Right lung (tissue), 10 donors: ENCODE measurements at places on chromosomes 5 and 9. TPM values are rescaled to one million over a fixed set of nuclear protein-coding genes. Genes with fewer than 3 reads are reported as not detected.
A peak's percentile ranks its signal among the peaks of the same experiment; 100 is the strongest.

GRCh38 chr9:80789831-80790230 lies 899.5 kb downstream of the TLE1 start:
- no peak for DNase-seq

GRCh38 chr5:98365126-98365525 lies 408.3 kb upstream of the RGMB start:
- no peak for DNase-seq

The FRRS1L gene
- 3.4 TPM for polyA plus RNA-seq

- DNase-seq: no peak
Measured at GRCh38 chr9:35908504-35909125, 675 bp upstream of the SPAAR start.

DNA sequence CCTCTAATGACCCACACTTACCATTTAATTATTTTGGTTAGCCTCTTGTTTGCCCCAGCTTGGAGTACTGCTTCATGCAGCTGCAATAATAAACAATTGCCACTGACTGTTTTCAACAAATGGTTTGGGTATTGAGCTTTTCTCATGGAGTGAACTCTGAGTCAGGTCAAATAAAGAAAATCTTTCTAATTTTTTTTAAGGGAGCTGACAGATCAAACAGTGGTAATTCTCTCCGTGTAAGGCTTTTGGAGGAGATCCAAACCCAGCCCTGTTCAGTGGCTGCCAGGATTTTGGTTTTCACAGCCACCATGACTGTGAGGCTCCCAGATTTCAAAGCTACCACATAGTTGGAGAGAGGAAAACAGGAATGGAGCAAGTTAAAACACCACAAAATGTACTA lies 110.7 kb upstream of the EFNA5 start:
- no peak for DNase-seq

The FANCC gene
- 22.7 TPM for polyA plus RNA-seq

The ZDHHC21 gene
- polyA plus RNA-seq: 12.8 TPM

DNA sequence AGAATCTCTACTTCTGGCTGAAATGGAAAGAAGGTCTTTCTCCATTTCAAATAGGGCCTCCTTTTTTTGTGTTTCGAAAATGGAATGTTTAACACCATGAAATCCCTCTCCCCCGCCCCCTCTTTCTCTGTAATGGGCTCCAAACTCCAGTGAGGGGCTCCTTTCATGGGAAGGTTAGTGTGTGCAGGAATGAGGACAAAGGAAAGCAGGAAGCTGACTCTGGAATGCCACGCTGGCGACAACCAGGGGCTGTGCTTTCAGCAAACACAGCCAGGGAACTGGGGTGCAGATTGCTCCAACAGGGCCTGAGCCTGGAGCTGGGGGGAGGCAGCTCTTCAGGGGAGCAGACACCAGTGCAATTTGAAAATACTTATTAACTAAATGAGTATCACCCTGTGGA lies 82.8 kb downstream of the CRB2 start:
- DNase-seq: no peak

The MRNIP gene
- 43.3 TPM for polyA plus RNA-seq

The MARVELD2 gene
- polyA plus RNA-seq: 19.0 TPM

GRCh38 chr9:89122949-89123348 lies 55.7 kb downstream of the SHC3 start:
- no peak for DNase-seq

The ENTPD2 gene
- polyA plus RNA-seq: 5.4 TPM

DNA sequence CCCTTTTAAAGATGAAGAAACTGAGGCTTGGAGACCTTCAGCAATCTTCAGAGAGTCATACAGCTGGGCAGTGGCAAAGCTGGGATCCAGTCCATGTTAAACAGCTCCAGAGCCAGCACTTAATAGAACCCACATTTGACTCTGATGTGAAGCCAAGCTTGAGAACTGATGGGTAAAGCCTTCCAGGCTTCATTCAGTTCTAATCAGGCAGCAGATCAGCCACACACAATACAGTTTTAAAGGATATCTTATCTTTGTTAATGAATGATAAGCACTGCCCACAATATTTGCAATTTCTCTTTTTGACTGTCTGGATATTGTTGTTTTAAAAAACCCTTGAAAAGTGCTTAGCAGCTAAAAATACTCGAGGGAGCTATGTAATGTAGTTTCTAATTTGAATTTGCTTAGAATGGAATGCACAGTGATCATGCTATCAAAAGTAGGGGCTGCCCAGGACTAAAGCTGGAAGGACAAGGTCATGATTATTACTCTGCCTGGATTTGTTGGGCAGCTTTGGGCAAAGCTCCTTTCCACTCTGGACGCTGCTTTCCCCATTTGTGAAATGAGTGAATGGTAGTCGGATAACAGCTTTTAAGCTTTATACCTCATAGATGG lies 31.3 kb upstream of the HTR4 start:
- peak; percentile 70 for DNase-seq

GRCh38 chr5:138849439-138849838 lies 25.7 kb downstream of the LRRTM2 start:
- DNase-seq: no peak

- no peak for DNase-seq
Measured at GRCh38 chr9:115146581-115147021, 28.6 kb upstream of the TNC start.

The UHRF2 gene
- polyA plus RNA-seq: 86.0 TPM

The PCDHA3 gene
- polyA plus RNA-seq: 0.40 TPM

DNA sequence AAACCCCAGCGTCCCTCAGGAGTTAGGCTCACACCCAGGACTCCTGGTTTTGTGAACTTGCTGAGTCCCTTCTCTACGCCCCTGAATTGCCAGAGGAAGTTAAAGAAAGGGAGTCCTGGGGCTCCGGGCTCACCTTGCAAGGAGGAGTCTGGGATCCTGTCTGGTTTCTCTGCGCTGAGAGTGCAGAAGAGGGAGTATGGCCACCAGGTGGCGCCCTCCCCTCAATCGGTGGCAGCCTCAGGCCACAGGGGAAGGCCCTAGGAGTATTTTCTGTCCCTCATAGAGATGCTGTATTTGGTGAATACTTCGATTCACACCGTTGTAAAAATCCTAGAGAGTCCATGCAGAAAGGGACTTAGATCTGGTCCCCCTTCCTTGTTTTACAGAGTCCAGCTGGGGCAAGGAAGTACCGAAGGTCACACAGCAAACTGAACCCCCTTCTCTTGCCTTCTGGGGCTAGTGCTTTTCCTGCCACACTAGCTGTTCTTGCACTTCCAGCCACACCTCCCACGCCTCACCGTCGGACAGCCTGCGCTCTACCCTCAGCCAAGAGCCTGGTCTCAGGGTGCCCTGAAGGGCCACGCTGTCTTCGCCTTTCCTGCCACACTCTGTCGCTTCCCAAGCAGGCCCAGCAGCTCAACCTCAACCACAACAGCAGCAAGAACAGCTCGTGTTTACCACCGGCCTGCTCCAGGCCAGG lies 10.2 kb downstream of the HAND1 start:
- no peak for DNase-seq

DNA sequence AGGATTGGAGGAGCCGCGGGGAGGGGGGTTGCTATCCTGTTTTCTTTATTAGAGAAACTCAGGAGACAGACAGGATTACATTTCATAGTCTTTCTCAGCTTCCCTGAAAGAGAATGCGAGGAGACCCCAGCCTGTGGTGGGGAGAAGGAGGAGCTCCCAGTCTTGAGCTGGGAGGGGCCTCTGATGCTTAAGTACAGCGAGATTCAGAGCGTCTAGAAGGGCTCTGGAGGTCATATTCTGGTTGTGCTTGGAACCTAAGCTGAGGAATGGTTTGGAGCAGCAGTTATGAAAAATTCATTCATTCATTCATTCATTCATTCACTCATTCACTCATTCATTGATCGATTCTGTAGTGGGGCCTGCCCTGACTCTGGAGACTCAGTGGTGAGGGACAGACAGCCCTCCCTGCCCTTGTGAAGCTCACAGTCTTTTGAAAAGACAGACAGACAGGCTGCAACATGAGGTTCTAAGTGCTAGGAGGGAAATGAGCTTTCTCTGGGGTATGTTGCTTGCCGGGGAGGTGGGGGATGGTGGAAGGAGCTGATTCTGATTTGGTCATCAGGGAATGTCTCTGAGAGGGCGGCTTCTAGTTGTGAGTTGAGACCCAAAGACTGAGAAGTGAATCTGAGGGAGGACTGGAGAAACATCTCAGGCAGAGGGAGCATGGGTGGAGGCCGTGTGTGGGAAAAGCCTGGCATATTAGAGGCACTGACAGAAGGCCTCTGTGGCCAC lies 2.5 kb upstream of the SPRY4 start:
- no peak for DNase-seq

The UBQLN1 gene
- polyA plus RNA-seq: 93.9 TPM

- DNase-seq: no peak
Measured at GRCh38 chr9:129669141-129669718, 3.8 kb downstream of the PRRX2 start.

DNA sequence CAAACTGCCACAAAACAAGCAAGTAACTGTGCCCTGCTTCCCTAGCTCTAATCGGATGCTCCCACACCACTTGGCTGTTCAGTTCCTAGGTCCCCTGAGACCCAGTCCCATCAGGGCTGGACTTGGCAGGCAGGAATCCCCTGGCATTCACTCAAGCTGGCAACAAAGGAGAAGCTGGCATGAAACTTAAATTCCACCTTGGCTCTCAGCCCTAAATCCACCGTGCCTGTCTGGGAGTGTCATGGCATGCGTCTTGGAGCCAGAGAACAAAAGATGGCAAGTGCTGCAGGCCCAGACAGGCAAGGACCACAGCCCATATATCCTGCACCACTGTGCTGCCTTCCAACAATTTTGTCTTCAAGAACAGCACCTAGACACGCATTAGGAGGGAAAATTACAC lies 38.2 kb downstream of the ETF1 start:
- no peak for DNase-seq

DNA sequence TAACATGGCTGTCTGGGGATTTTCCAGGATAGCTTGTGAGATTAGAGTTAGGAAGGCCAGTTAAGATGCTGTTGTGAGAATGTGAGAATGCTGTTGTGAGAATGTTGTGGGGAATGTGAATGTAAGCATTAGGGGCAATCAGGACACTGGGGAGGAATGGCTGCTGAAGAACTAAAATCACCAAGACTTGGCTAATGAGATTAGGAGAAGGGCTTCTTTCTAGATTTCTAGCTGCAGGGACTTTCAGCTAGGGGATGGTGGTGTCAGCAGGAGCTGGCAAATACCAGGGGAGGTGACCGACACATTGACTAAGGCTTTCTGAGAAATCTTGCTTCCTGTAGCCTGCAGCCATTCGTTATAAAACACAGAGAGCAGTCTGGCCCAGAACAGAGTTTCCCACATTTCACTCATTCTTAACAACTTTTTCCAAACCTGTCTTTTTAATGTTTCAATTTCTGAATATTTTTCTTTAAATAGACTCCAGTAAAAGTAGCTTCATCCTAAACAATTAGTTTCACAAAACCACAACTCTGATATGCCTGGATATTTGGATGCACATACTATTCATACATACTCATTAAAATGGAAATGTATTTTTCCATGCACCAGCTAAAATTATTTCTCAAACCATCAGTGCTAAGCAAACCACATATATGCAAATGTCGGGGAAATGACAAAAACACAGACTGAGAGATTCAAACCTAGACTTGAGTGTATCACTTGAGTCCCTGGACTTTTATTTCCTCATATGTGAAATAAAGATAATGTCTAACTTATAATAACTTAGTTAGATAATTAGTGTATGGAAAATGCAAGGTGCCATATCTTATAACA lies 89.3 kb upstream of the TNC start:
- DNase-seq: no peak

The MRPS2 gene
- polyA plus RNA-seq: 42.8 TPM

DNA sequence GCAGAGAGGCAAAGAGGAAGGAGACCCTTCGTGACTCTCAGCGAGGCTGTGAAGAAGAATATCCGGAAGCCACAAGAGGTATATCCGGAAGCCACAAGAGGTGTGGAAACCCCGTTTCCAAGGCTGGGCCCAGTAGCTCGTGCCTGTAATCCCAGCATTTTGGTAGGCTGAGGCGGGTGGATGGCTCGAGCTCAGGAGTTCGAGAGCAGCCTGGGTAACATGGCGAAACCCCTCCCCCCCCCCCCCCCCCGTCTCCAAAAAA lies 612 bp upstream of the BBLN start:
- no peak for DNase-seq

GRCh38 chr5:147481376-147481775 lies 28.5 kb downstream of the DPYSL3 start:
- DNase-seq: no peak

The TNC gene
- 60.8 TPM for polyA plus RNA-seq

GRCh38 chr5:69416180-69416579 lies 1.3 kb downstream of the MARVELD2 start:
- DNase-seq: no peak

The WWC1 gene
- polyA plus RNA-seq: 88.5 TPM

GRCh38 chr5:150209099-150209635 lies 19.3 kb downstream of the SLC6A7 start:
- peak; percentile 59 for DNase-seq

The PAEP gene
- polyA plus RNA-seq: 0.27 TPM

The FAM53C gene
- 42.0 TPM for polyA plus RNA-seq
